Coronary artery (tissue), 2 donors: ENCODE measurements at places on chromosomes 1 and 21.

DNA sequence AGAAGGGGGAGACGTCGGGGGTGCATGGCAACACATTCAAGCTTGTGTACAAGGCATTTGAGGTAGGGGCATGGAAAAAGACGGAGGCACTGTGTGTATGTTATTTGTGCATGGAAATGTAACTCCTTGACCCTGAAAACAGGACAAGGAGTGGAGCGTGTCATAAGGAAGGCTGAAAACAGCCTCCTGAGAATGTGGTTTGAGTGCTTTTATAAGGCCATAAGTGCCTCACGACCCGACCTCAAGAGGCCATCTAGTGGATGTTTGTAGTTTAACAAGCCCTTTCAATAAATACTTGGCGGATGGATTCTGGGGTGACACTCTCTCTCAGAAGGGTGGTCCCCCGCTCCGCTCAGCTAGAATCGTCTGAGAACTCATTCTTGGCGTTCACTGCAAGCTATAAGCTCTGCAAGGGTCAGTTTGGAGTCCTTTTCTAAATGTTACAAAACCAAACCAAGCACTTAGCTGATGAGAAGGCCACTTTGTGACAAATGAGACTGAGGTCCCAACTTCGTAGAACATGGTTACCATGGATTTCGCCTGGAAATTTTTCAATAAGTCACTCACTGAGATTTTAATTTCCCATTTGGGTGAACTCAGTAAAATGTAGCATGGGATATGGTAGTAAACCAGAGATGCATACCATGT lies 38.8 kb upstream of the CLCA4 start:
- no peak for DNase-seq

- no peak for DNase-seq
Observed at GRCh38 chr1:240987928-240988327, 369.1 kb downstream of the RGS7 start.

GRCh38 chr1:91700771-91701471 lies 185.0 kb downstream of the TGFBR3 start:
- no peak for DNase-seq

DNA sequence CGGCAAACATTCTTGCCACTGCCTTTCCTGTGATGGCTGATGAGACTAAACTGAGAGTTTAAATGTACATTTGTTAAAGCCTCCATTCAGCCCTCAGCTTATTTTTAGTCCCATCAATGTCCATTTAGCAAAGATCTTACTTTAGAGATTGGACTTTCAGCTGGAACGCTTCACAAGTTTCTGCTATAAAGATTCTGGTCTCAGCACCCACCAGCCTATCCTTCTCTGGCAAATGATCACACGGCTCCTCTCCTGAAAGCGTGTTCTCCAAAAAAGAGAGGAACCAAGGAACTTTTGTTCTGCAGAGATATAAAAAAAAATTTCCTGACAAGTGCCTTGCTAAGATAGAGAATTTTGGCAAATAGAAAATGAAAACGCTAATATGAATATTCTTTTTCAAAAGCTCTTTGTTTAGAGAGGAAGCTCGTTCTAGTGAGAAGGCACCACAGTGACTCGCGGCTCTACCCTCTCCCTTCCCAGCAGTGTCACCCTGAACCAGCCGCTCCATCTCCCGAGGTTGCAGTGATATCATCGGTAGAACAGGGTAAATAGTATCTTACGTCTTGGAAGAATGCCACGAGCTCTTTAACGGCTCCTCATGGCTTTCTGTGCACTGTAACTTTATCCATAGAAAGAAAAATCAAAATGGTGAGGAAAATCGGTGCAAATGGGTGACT lies 200.2 kb downstream of the APP start:
- DNase-seq, result no peak

DNA sequence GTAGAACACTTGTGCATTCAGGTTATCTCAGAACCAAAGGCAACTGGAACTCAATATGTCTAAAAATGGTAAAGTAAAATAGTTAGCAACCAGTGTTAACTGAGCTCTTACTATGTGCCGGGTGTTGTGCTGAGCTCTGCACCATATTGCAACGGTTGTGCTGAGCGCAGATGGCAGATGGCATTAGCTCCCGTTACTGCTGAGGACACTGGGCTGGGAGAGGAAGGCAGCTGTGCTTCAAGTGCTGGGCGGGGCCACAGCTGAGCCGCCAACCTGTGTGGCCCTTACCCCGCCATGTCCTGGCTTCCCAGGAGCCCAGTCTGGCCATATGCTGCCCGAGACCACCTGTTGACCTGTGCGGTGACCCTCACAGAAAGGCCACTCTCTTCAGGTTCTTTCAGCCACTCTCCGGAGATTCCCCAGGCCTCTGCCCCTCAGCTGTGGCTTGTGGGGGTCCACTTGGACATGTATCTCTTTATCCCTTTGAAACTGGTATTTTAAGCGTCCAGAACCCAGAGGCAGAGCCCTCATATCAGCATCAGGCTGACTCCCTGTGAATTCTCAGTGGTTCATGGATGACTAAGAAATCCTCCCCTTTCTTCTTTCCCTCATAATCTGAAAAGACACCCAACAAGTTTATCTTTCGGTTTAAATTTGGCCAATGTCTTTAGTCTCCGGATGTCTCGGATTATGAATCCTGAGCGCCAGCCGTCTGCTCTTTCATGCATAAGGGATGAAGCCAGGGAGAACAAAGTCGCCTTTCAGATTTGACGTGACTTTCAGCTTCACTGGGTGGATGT lies 26.4 kb downstream of the LDLRAP1 start:
- no peak for DNase-seq

- no peak for DNase-seq
Observed at GRCh38 chr1:59017501-59018231, 233.8 kb upstream of the JUN start.

GRCh38 chr1:17210176-17210575 lies 5.2 kb downstream of the PADI1 start:
- DNase-seq, result no peak

- DNase-seq, result no peak
Observed at GRCh38 chr1:86191958-86192357, 35.4 kb upstream of the COL24A1 start.

GRCh38 chr1:22753481-22753971 lies 42.9 kb downstream of the EPHB2 start:
- no peak for DNase-seq

DNA sequence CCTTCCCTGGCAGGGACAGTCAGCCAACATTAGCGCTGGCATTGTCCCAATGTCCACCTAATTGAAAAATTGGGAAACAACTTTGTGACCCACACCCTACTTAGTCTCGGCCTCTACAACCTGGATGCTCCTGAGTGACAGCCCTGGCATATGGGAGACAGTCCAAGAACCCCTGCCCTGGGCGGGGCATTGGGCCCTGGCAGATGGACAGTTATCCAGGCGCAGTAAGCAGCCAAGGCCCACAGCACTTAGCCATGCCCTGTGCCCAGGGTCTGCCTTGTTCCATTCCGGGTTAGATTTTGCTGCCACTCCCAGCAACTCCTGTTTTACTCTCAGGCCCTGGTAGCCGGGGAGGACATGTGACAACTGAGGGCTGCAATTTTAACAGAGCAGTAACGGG lies 50.3 kb downstream of the NFASC start:
- DNase-seq, result no peak

- DNase-seq, result no peak
Observed at GRCh38 chr1:58108783-58109182, 437.7 kb downstream of the OMA1 start.

DNA sequence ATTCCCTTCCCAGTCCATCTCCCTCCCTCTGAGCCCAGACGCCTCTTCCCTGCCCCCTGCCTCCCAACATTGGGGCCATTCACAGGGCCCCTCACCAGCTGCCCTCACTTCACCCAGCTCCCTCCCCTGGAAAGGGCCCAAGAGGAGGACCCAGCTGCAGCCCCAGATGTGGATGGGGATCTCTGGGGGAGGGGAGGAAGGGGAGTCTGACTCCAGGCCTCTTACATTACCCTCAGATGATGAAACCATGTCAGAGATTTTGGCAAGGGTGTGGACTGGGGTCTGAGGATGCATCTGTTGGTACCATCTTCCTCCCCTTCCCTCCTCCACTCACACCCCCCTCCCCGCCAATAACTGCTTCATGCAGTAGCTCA lies 1.1 kb upstream of the KIF21B start:
- no peak for DNase-seq

- DNase-seq, result no peak
Observed at GRCh38 chr1:245031041-245031440, 123.7 kb upstream of the KIF26B start.

- no peak for DNase-seq
Observed at GRCh38 chr21:19529031-19529430, 1125.4 kb upstream of the TMPRSS15 start.

- no peak for DNase-seq
Observed at GRCh38 chr1:81820765-81821164, 20.0 kb downstream of the ADGRL2 start.

DNA sequence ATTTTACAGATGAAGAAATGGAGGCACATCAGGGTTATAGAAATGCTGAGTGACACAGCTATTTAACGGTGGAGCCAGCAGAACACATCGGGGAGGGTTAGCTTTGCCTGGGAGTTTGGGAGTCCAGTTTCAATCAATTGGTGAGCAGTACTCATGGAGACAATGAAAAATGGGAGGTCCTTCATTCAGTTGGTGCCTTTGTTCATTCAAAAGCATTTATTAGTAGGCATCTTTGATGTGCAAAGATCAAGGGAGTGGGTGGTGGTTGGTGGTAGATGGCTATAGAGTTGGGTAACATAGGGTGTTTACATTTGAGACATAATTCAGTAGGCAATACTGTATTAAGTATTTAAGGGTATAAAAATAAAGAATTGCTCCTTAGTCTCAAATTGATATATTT lies 183.7 kb upstream of the LMO4 start:
- no peak for DNase-seq
